ENCODE measurements at places on chromosomes 6 and 20.
A peak's percentile ranks its signal among the peaks of the same experiment; 100 is the strongest.

GRCh38 chr20:56429941-56430340 lies 17.9 kb downstream of the CASS4 start:
- DNase-seq = no peak

- DNase-seq = no peak
Observed at GRCh38 chr6:52513464-52513863, 63.4 kb downstream of the TRAM2 start.

DNA sequence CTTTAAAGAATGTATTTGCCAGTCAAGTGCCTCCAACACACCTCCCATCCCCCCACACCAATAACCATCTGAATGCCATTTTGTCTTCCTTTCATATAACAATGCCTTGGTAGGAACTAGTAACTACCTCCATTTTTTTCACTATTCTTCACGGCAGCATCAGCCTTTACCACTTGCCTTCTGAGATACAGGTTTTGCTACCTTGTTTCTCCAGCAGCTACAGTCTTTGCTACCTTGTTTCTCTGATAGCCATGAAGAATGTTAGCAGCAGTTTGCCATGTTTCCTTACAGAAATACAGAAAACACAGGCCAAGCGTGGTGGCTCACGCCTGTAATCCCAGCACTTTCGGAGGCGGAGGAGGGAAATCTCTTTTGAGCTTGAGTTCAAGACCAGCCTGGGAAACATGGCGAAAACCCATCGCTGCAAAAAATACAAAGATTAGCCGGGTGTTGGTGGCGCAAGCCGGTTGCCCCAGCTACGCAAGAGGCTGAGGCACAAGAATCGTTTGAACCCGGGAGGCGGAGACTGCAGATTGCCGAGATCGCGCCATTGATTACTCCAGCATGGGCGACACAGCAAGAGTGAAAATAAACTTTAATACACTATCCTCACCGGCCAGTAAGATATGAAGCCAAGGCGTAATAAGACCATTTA lies 100.9 kb downstream of the HFE start:
- DNase-seq = peak; percentile 21

GRCh38 chr20:2165871-2166270 lies 64.2 kb downstream of the STK35 start:
- DNase-seq = no peak

DNA sequence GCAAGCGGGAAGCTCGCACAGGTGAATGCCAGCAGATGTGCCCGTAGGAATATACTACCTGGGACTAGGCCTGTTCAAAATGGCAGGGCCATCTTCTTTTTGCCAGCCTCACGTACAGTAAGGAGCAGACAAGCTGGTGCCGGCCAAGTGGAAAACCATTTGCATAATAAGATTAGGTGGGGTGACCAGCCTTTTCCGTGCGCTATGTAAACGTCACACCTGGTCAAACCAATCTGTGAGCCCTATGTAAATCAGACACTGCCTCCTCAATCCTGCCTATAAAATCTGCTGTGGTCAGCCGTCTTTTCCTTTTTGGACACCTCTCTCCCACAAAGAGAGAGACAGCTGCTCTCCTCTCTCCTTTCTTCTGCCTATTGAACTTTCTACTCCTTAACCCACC lies 60.8 kb upstream of the TMEM30A start:
- DNase-seq = no peak

- DNase-seq = no peak
Observed at GRCh38 chr6:146191166-146191565, 162.3 kb downstream of the GRM1 start.

- DNase-seq = no peak
Observed at GRCh38 chr6:169370666-169371343, 117.2 kb upstream of the THBS2 start.

GRCh38 chr6:29553268-29554057 lies 6.1 kb downstream of the UBD start:
- DNase-seq = peak; percentile 84

GRCh38 chr6:39073471-39074355 lies 25.1 kb downstream of the GLP1R start:
- no peak for DNase-seq

GRCh38 chr20:56422076-56422823 lies 10.2 kb downstream of the CASS4 start:
- DNase-seq = no peak

DNA sequence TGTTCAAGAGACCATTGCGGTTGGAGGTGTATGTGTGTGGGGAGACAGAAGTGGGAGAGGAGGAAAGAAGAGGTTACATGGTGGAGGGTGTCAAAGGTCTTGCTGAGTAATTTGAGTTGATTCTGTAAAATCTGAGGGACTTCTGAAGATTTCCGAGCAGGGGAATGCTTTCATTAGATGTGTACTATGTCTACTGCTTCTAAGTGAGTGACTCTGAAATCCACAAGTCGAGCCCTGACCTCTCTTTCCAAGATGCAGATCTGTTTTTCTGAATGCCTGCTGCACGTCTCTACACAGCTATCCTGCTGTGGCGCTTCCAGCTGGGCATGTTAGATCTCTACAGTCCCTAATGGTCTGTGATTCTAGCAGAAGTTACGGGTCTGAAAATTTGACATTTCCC lies 209.8 kb downstream of the ATXN1 start:
- no peak for DNase-seq

DNA sequence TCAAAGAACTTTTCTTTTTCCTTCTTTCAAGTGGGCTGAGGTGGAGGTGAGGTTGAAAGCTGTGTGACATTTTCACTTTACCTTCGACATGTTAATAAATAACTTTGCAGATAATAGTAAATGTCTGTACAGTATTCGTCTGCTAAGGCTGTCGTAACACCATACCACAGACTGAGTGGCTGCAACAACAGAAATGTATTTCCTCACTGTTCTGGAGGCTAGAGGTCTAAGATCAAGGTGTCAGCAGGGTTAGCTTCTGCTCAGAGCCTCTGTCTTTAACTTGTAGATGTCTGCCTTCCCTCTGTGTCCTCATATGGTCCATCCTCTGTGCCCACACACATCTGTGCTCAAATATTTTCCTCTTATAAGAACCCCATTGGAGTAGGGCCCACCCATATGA lies 14.9 kb downstream of the PHACTR2 start:
- no peak for DNase-seq

All from cardiac muscle cell (in vitro differentiated cells and primary cell).